ENCODE measurements at places on chromosomes 5 and 9.

DNA sequence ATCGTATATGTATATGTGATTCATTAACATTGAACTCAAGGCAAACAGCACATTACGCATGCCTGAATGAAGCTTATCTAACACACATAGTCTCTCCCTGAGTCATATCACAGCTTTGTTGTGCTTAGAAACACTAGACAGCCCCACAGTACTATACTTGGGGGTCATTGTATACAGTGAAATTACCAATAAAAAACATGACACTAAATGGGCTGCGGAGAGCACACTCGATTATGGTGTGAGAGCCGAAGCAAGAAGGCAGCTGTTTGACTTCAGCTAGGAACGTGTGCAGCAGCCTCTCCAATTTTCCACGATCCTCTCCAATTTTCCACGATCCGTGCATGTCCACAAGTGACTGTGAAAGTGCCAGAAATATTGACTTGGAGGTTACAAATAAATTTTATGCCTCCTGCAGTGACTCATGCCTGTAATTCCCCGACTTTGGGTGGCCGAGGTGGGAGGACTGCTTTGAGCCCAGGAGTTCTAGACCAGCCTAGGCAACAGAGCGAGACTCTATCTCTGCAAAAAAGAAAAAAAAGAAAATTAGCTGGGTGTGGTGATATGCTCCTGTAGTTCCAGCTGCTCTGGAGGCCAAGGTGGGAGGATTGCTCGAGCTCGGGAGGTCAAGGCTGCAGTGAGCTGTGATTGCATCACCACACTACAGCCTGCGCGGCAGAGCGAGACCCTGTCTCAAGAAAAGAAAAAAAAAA is 102.4 kb downstream of the DAPK1 start:
- DNase-seq, result no peak

DNA sequence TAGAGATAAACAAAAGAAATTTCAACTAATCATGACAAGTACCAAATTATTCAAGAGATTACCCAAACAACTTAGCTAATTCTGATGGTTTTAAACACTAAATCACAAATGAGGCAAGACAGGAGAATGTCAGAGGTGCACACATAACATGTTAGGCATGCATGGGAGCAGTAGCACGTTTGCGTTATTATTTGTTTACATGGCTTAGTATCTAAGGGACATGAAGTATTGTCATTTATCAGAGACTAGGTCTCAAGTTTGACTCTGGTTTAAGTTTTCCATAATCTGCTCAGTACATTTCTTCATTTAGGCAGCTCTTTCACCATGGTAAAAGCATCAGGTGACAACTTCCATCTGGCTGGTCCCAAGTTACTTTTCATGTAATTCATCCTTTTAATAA is 244.1 kb upstream of the TNC start:
- no peak for DNase-seq

DNA sequence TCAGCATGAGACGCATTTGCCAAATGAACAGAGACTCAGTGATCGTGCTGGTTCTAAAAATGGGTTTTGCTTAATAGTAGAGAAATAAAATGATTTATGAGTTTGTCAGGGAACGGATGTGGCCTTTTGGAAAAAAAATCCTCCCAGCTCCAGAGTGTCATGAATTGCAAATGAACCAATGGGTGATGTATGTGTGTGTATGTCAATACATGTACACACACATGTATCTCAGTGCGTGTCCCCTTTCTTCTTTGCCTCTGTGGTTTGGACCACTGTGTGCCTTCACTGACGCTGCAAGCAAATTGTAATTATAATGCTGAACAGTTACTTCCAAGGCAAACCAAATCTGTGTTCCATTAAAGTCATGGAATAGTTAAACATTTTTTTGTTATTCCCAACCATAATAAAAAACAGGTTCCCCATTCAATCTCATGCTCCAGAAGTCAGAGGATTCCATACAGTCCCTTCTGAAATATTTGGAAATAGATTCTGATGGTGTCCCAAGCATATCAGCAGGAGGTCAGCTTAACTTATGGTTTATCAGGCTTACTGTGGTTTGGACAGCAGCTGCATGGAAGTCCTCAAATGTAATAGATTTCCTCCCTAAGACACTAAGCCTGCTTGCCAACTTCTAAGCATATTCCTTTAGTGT is 630.5 kb downstream of the ACTL7B start:
- no peak for DNase-seq

GRCh38 chr9:101592788-101593187 is 2.0 kb downstream of the PPP3R2 start:
- DNase-seq, result no peak

- DNase-seq, result no peak
Observed at GRCh38 chr5:98282521-98282920, 490.9 kb upstream of the RGMB start.

DNA sequence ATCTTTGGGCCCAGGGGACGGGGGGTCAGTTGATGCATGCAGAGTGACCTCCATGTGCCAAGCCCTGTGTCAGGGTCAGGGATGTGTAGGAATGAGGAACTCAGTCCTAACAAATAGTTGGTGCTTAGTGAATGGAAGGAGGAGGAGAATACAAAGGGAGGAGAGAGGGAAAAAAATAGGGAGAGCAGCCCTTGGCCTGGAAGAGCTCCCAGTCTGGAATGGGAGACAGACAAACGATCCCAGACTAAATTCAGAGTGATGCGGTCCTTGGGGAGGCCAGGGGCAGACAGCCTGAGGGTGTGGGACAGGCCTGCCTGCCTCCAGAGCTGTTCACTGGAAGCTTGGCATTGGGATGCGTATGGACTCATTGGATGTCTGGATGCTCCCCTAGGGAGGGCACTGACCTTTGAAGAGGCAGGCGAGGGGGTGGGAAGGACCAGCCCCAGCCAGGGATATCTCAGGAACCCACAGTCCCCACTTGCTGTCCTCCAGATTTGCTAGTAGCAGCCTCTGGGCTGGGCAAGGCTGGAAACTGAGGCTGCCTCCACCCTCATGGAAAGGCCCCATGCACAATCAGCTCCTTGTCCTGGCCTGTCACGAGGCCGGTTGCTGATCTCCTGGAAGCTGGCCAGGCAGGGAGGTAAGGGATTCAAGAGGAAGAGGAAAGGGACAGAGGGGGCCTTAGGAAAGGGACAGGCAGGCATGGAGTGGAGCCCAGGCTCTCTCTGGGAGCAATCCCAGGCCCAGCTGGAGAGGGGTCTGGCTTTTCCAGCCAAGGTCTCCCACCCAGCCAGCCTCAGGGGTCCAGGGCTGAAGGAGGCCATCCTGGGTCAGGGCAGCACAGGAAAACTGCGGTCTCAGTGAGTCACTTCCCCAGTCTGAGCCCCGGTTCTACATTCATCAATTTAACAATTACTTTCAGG is 69.0 kb upstream of the GGTA1 start:
- no peak for DNase-seq

DNA sequence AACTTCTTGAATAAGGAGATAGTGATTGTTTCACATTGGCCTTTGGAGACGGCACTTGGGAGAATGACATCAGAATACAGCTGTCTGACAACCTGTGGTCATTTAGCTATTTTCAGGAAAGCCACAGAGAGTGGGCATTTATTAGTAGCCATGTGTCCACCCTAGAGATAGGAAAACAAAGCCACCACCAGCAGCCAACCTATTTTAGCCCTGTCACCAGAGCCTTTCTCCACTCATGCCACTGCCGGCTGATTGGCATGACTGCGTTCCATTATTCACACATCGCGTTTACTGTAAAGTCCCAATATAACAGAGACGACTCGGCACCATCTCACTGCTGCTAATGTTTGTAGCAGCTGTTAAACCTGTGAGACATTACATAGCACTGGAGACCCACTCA is 330.1 kb downstream of the NDUFS4 start:
- DNase-seq, result no peak

DNA sequence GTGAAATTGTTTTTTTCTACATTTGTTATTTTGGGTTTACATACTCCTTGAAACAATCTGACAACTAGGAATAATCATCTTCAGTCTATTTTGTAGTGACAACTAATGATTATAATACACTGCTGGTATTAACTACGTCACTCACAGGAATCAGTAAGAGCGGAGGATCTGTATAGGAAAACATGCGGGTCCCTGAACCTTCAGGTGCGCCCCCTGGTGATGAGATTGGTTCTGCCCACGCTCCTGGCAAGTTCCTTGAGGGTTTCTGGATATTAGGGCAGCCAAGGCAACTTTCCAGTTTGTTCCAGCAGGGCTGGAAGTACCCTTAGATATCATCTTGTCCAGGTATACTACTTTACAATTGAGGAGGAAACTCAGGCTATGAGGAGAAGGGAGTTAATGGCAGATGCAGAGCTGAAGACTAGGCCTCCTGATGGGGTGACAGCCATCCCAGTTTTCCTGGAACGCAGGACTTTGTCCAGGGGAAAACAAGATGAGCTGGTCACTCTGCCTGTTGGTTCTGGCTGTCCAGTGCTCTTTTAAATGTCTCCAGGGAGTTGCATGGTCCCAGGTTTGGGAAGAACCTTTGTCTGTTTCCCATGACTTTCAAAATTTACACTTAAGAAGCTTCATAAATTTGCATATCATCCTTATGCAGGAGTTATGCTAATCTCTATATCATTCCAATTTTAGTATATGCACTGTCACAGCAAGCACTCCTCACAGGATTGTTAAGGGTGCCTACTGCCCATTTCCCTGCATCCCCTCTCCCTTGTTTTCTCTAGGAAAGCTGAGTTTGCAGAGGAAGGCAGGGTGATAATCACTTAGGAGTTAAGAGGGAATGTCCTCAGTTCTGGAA is 14.9 kb upstream of the WNT8A start:
- peak; percentile 64 for DNase-seq

DNA sequence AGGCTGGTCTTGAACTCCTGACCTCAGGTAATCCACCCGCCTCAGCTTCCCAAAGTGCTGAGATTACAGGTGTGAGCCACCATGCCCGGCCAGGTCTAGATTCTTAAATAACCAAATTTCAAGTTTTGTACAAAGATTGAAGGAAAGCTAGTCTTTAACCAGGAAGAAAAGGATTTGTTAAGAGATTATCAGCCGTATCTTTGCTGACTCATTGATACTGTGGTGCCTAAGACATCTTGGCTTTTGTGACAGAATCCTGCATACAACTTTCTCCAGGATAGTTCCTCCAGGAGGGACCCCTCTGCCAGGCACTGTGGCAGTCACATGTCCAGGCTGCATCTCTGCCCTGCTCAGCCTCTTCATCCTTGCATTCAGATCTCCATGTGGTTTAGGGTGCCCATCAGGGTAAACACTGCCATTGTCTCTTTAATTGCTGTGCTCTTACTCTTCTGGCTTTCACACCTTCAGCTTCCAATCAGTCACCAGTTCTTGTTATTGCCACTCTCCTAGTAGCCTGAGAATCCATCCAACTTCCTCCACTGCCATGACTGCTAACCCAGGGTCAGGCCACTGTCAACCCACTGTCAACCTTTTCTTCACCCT is 10.0 kb downstream of the MAP3K1 start:
- no peak for DNase-seq

DNA sequence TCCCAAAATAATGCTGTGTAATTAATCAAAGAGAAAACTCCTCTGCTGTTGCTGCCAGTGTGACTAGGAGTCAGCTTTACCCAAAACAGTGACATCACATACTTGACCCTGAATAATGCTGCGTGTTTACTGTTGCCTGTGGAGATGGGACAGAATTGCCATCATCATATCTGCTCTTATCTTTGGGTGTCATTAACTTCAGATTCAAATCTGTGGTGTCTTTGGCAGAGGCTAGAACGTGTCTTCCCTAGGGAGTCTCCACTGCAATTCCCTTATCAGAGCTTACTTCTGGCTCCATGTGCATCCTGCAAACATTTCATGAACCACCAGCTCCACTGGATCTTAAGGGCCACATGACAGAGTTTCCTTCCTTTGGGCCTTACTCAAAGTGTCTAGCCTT is 88.9 kb upstream of the MRPS30 start:
- DNase-seq, result no peak

- DNase-seq, result no peak
Observed at GRCh38 chr5:14777187-14777586, 94.4 kb downstream of the ANKH start.

DNA sequence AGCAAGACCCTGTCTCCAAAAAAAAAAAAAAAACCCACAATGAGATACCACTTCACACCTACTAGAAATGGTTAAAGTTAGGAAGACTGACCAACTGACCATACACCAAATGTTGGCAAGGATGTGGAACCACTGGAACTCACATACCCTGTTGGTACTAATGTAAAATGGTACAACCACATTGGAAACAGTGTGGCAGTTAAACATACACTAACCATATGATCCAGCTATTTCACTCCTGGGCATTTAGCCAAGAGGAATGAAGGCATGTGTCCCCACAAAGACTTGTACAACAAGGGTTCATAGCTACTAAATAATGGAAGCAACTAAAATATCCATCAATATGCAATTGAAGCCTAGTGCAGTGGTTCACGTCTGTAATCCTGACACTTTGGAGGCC is 21.3 kb downstream of the NAIF1 start:
- no peak for DNase-seq

DNA sequence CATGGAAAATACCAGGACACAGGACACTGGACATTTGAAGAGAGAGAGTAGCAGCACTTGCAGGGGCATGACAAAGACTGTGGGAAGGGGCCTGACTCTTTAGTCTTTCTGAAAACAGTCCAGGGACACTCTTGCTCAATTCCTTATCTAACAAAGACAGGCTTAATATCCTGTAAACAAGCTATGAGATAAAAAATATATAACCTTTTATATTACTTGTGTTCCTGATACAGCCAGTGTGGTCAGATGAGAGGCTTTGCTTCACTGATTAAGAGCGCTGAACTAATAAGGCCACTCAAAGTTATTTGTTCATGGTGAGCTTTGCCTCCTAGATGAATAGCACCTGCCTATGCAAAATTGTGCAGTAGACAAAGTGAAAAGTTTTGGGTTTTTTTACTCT is 518.7 kb downstream of the LRRC70 start:
- DNase-seq, result no peak

DNA sequence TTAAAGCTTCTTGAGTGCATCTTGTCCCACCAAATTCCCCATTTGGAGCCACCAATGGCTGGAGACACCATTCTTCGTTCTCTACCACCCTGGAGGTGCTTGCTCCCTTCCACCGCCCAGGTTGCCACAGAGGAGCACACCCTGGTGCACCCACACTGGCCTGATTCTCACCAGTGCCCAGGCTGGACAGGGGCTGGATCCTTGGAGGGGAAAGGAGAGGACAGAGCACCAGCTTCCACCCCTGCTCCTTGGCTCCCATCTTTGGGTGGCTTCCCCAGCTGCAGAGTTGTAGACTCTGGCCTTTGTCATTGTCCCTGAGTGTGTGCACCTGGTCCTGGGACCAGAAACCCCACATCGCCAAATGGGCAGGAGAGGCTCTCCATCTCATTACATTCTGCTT is 21.9 kb upstream of the CTSV start:
- DNase-seq, result no peak

- DNase-seq, result no peak
Observed at GRCh38 chr5:1053391-1054017, 44.9 kb downstream of the NKD2 start.

- DNase-seq, result no peak
Observed at GRCh38 chr5:110623874-110624273, 102.6 kb downstream of the TMEM232 start.

- DNase-seq, result no peak
Observed at GRCh38 chr9:99628849-99629620, 192.7 kb upstream of the NR4A3 start.

DNA sequence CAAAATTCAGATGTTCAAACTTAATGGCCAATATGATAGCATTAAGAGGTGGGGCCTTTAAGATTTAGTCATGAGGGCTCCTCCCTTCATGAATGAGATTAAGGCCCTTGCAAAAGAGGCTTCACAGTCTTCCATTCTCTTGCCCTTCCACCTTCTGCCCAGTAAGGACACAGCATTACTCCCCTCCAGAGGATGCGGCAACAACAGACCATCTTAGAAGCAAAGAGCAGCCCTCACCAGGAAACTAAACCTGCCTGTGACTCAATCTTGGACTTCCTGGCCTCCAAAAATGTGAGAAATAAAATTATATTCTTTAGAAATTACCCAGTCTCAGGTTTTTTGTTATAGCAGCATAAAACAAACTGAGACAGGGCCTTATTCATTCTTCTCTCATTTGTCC is 8.2 kb downstream of the AP3B1 start:
- no peak for DNase-seq

All from prostate gland (tissue), 2 donors.